ENCODE measurements at places on chromosomes 6 and 20.

- no peak for DNase-seq
Measured at GRCh38 chr20:63701051-63701328, 4.5 kb downstream of the TNFRSF6B start.

DNA sequence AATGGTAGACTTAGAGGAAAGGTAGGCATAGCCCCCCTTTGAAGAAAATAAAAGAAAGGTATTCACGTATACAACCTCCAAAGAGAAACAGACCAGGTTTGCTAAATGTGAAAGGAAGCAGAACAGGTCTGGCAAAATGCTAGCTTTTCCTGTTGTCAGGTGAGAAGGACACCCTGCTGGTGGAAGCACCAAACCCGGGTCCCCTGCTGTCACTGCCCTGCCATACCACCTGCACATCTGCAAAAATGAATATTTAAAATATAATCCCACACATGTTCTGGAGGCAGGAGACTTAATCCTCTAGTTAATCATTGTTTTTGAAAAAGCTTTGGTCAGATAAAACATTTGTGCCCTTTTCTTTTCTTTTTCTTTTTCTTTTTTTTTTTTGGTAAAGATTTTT, 48.9 kb upstream of the OLIG3 start:
- no peak for DNase-seq

GRCh38 chr6:17226786-17227233, 54.4 kb upstream of the RBM24 start:
- DNase-seq, result no peak

DNA sequence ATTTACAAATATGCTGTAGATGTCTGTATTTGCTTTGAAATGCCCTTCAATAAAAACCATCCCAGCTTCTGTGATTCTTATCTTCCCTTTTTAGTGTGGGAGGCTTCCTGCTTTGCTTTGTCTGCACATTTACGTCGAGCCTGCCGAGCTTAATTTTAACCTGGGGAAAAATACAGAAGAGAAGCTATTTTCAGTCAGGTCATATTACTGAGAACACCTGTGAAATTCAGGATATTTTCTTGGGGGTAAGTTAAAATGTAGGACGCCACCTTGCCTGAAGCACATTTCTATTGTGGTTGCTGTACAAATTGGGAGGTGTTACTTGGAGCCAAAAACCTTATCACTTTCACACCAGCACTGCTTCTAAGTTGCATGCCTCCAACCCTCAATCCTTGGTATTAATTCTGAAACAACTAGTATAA, 43.6 kb upstream of the FUCA2 start:
- no peak for DNase-seq

- no peak for DNase-seq
Measured at GRCh38 chr6:111113336-111114086, 26.2 kb downstream of the SLC16A10 start.

GRCh38 chr6:130457605-130458004, 91.8 kb downstream of the TMEM200A start:
- no peak for DNase-seq

DNA sequence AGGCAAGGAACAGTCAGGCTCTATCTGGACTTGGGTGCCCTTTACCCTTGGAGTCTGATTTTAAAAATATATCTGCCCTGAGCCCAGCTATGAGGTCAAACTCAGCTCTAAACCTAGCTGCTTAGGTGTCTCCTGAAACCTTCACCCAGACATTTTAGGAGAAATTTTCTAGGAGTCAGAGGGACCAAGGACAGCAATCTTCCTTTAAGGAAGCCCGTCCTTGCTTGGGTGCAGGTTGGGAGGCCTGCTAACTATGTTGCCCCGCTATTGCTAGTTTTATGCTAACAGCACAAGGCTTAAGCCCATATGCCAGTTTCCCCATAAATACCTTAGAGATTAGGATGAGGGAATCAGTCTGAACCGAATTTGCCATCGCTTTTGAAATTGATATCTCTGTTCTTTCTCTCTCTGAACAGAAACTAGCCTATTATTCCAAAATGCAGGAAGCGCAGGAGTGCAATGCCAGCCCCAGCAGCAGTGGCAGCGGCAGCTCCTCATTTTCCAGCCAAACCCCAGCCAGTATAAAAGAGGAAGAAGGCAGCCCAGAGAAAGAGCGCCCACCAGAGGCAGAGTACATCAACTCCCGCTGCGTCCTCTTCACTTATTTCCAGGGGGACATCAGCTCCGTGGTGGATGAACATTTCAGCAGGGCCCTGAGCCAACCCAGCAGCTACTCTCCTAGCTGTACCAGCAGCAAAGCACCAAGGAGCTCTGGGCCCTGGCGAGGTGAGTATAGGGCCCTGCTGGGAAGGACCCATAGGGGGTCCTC, 2.6 kb downstream of the VGLL2 start:
- DNase-seq, result peak; percentile 12

DNA sequence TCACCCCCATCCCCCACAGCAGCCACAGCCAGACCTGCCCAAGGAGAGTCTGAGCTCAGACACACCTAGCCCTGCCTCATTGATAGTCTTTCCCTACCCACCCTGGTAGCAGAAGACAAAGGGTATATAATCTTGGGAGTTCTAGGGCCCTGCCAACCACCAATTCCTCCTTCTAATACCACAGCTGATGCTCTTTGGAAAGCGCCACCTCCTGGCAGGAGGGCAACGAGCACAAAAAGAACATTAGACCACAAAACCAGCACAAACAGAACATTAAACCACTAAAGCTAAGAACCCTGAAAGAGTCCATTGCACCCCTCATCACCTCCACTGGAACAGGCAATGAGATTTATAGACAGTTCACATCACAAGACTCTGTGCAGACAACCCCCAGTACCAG, 195.8 kb upstream of the FUT9 start:
- DNase-seq, result no peak

DNA sequence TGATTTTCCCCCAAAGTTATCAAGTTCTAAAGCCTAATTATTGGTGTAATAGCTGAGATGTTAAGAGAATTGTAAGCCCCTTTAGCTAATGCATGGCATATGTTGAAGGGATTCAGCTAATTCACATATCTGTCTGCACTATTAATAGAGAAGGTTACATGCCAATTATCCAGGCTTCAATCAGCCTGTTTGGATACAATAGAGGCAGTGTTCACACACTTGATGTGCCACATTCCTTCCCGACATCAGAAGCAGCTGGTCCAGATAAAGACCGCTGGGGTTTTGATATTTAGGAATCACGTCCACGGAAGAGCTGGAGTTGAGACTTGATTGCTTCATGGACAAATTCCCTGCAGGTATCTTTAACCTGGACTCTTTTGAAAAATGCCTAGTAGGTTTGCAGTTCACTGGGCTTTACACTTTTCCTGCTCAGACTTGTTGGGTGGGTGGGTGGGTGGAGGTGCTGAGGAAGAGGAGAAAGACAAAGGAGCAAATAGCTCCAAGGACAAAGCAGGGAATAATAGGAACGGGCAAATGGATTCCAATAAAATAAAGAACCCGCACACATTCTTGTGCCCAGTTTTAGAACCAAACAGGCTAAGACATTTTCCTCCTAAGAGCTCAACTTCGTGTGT, 142.6 kb upstream of the ZNF217 start:
- no peak for DNase-seq

- no peak for DNase-seq
Measured at GRCh38 chr20:40687384-40688128, 1.5 kb downstream of the MAFB start.

DNA sequence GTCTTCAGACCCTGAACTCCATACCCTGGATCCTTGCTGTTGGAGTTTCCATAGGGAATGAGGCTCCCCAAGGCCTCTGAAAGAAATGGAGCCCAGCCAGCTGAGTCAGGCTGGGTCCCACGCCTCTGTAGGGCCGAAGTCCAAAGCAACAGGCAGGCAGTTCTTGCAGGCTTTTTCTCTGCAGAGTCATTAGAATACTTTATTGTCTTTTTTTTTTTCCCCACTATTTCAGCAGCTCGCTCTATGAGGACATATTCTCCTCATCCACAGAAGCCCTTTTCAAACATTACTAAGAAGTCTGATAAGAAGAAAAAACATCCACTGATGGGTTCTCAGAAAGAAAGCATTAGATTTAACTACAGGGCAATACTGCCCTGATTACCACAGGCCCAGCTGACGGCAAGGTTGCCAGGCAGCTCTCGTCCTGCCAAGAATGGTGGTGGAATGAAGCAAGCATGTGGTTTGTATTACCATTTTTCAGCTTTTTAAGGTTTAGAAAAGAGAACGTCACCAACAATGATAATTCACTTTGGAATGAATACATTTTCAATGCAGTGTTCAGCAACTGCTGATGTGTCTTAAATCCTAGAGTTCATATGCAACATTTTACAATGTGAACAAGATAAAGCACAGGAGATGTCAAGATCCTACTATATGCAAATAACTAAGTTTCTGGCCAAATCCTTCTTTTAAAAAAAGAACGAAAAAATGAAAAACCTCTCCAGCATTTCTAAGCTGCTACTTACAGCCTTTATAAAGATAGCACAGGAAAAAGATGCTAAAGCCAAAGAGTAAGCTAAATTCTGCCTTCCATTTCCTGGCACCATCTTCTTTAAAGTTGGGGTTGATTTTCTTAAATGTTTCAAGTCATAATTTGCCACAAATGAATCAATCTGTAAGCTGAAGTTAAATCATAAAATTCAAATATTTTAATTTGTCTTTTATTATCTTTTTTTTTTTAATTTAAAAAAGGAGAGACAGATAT, 223.6 kb upstream of the CITED2 start:
- DNase-seq, result no peak

DNA sequence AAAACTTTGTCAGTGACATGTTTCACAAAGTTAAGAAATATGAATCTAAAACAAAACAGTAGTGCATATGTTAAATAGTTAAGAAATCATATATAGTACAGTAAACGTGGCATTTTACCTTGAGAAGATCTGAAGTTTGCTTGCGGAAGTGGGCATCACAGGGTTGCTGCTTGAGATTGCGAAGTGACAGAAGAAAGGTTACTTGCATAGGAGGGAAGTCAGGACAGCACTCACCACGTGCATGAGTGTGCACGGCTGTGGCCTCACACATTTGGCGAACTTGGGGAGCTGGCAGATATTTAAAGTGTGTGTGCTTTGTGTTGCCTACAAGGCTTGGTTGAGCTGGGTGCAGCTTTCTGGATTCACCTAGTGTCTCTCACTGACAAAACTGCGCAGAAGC, 431.5 kb upstream of the ARID1B start:
- no peak for DNase-seq

DNA sequence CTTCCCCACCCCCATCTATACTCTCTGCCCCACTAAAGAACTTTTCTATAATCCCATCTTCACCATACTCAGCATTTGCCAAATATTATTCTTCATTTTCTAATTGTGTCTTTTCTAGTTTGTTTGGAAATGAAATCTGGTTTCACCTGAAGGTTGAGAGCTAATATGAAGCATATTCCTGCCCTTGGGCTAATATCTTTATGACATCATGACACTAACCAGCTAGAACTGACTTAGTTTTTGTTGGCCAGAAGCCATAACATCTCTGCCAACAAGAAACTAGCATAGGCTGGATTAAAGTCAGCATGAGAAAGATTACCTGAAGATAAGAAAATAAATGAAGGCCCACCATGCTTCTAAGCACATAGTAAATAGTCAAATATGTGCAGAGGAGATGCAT, 16.7 kb downstream of the UNC5CL start:
- no peak for DNase-seq

GRCh38 chr6:3390698-3391097, 66.2 kb downstream of the SLC22A23 start:
- no peak for DNase-seq

DNA sequence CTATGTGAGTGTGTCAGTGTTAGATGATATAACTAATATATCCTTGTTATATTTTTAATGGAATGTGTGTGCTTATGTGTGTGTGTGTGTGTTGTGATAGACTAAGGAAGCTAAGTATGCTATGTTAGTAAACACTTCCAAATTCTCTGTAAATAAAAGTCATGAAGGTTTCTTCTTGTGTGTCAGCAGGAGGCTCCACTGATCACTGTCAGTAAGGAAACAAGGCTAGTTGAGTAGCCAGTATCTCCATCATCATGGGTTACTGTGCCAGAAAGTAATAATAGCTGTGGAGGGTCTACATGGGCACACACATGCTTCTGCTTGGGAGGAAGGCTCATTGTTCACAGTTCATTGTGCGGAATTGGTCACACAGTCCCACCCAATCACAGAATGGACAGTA, 302.8 kb upstream of the RNF217 start:
- DNase-seq, result no peak

GRCh38 chr6:52407467-52407866, 12.7 kb upstream of the EFHC1 start:
- DNase-seq, result no peak

GRCh38 chr20:50567860-50568548, 57.8 kb downstream of the PTPN1 start:
- no peak for DNase-seq

DNA sequence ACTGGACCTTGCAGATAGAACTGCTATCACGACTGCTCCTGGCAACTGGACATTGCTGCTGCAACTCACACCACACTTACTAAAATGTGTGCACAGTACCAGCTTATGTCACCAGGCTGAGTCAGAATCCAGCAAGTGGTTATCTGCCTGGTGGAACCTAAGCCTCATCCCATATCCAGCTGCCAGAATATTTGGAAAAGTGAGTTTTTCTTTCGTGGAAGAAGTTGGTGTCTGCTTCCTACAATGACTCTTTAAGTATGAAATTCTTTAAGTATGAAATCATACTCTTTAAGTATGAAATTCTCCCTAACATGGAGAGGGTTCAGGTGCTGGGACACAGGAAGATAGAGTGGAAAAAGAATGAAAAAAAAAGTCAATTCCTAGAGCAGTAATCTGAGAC, 16.4 kb upstream of the POLR1H start:
- no peak for DNase-seq

DNA sequence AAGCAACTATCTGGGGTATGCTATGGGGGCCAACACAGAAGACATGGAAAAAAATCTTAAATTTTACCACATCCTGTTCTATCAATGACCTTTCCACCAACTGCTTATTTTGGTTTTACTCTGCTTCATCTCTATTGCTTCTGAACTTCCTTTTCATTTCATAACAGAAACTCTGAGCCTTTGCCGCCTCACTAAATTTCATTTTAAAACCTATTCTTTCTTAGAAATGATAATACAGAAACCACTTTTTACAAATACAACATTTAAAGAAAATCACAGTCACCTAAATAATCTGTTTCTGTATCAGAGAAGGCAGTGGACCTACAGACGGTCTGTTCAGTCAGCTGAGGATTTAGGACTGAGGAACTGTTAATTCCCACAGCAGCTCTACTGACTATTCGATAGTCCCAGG, 117.5 kb downstream of the KCNQ5 start:
- peak; percentile 25 for DNase-seq

GRCh38 chr20:50694379-50695134, 3.2 kb upstream of the RIPOR3 start:
- no peak for DNase-seq

DNA sequence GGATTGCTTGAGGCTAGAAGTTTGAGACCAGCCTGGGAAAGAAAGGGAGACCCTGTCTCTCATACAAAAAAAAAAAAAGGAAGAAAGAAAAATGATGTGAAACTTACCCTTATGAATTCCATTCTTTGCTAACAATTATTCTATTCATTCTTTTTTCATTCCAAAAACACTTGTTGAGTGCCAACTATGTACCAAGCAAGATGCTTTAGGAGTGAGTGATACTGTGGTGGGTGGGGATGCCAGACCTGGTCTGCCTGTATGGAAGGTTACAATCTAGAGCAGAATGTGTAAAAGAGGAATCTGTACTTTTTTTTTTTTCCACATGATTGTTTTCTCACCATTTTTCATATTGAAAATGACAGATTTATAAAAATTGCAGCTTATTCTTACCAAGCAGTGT, 73.8 kb upstream of the TULP1 start:
- DNase-seq, result no peak

Data from GM10248 (cell line).